ENCODE measurements at places on chromosomes 6 and 20.
A peak's percentile ranks its signal among the peaks of the same experiment; 100 is the strongest.

DNA sequence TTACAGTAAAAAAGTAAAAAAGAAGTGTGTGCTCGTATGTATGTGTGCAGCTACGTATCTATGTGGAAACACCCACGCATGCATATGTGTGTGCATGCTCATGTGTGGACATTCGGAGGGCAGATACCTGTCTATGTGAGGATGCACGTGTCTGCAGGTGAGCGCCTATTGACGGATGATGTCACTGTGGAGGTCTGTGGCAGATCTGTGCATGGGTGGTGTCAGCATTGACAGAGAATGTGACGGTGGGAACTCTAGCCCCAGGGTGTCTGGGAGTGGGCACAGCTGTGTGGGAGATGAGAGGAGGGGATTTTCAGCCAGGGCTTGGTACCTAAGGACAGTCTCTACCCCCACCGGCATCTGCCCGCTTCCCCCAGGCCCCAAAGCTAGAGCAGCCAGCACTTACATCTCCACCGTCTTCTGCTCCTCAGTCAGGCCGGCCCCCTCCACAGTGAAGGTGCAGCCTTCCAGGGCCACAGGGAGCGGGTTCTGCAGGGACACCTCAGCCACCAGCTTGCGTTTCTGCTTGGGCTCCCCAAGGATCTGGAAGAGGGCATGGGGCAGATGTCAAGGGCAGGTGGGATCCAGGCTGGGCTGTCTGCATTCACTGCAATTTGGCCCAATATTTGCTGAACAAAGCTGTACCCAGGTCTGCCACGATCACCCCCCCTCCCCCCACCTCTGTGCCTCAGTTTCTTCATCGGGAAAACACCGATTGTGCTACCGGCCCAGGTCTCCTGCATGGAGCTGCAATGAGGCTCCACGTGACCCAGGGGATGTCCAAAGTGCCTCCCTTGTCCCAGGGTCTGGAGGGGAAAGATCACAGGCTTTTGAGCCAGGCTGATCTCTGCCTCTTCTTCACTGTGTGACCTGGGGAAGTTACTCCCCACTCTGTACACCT lies 34.1 kb downstream of the TGM2 start:
- H3K27ac ChIP-seq = no peak overlapping the region
- H3K27me3 ChIP-seq = no peaks in the 10 kb centered on the region
- H3K36me3 ChIP-seq = no peaks in the 10 kb centered on the region
- no peaks in the 10 kb centered on the region for H3K4me1 ChIP-seq

GRCh38 chr20:41872930-41873329 lies 254.8 kb upstream of the CHD6 start:
- H3K36me3 ChIP-seq = no peaks in the 10 kb centered on the region
- H3K4me1 ChIP-seq = peaks cover 20% of the 10 kb centered on the region
- DNase-seq = peak; percentile 25
- no peak overlapping the region for H3K4me3 ChIP-seq

- H3K27me3 ChIP-seq = no peaks in the 10 kb centered on the region
- no peak overlapping the region for H3K4me3 ChIP-seq
- peak overlapping the region; percentile 48 for H3K27ac ChIP-seq
- DNase-seq = no peak
- peaks cover 13% of the 10 kb centered on the region for H3K4me1 ChIP-seq
- peaks cover 3% of the 10 kb centered on the region for H3K36me3 ChIP-seq
These were observed 31.7 kb downstream of the REPS1 start for GRCh38 chr6:138956244-138956924.

GRCh38 chr20:2866236-2866635 lies 7.0 kb upstream of the PTPRA start:
- peaks cover 6% of the 10 kb centered on the region for H3K27me3 ChIP-seq
- no peak for DNase-seq
- peaks cover 10% of the 10 kb centered on the region for H3K4me1 ChIP-seq
- no peaks in the 10 kb centered on the region for H3K36me3 ChIP-seq
- no peak overlapping the region for H3K27ac ChIP-seq

GRCh38 chr6:106748547-106749207 lies 119.3 kb downstream of the QRSL1 start:
- no peak overlapping the region for H3K4me3 ChIP-seq
- no peaks in the 10 kb centered on the region for H3K27me3 ChIP-seq
- no peaks in the 10 kb centered on the region for H3K36me3 ChIP-seq
- no peak overlapping the region for H3K27ac ChIP-seq
- DNase-seq = no peak

DNA sequence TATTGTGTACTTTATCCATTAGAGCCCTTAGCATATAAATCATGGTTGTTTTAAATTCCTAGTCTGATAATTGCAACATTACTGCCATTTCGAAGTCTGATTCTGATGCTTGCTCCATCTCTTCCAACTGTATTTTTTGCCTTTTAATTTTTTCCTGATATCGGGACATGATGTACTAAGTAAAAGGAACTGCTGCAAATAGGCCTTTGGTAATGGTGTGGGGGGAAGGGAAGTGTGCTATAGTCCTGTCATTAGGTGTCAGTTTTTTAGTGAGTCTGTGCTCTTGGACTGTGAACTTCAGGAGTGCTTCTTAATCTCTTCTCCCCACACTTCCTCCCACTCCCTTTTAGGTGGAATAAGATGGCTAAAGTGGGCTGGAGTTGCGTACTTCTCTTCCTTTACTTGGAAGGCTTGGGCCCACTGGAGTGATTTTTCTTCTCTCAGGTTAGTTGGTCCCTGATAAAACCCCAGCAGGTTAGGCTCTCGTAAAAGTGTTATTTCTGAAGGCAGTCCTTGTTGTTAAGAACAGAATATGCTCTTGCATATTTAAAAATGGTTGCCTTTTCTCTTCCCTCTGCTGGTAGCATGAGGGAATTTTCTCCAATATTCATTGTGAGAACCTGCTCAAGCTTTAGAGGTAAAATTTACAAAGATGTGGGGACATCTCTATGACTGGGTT lies 18.1 kb downstream of the STXBP5 start:
- no peak overlapping the region for H3K27ac ChIP-seq
- H3K36me3 ChIP-seq = no peaks in the 10 kb centered on the region
- no peaks in the 10 kb centered on the region for H3K4me1 ChIP-seq
- DNase-seq = no peak

Measured in neural progenitor cell (in vitro differentiated cells).